ENCODE measurements at places on chromosomes 1 and 21.
A peak's percentile ranks its signal among the peaks of the same experiment; 100 is the strongest.

- DNase-seq: no peak
These were observed 753.1 kb downstream of the NCAM2 start for GRCh38 chr21:21751286-21751685.

DNA sequence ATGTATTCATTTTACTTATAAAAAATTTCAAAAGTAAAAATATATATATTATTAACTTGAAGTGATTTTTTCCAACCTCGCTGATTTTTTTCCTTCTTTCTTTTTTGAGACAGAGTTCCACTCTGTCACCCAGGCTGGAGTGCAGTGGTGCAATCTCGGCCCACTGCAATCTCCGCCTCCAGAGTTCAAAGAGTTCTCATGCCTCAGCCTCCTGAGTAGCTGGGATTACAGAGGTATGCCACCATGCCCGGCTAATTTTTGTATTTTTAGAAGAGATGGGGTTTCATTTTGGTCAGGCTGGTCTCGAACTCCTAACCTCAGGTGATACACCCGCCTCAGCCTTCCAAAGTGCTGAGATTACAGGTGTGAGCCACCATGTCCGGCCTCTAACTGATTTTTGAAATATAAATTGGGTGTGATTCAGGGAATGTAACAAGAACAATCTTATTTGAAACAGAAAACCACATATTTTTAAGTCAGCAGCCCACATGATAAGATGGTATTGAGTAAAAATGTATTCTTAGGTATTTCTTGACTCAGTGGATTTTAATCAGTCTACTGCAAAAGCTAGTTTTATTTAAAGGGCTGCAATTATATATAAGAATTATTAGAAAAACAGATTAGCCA is 30.0 kb downstream of the ZBTB8B start:
- no peak for DNase-seq

DNA sequence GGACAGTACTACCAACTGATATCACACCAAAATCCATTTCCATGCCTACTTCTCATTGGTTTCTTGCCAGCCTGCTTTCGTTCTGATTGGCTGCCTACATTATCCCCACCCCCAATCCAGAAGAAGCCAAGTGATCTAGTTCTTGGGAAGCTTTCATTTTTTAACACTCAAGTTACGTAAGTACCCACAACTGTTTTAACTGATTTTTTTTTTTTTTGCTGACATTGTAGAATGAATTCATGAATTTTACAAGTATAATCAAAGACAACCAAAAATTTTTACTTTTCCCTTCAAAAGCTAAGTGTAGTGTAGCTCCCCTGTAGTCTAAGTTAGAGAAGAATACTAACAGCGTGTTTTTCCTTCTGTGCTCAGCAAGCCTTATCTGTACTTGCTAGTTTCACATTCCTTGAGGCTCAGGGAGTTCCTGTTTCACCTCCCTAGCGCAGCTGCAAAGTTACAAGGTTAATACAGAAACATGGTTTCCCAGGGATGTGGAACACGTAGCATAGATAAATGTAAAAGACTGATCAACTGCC is at the start of gene SLC9C2:
Gene SLC9C2 (minus strand): TSS at position 17 of the 536 bp plus-strand sequence. CDS start 1,296 bp downstream, outside the sequence.
- DNase-seq: peak; percentile 8

DNA sequence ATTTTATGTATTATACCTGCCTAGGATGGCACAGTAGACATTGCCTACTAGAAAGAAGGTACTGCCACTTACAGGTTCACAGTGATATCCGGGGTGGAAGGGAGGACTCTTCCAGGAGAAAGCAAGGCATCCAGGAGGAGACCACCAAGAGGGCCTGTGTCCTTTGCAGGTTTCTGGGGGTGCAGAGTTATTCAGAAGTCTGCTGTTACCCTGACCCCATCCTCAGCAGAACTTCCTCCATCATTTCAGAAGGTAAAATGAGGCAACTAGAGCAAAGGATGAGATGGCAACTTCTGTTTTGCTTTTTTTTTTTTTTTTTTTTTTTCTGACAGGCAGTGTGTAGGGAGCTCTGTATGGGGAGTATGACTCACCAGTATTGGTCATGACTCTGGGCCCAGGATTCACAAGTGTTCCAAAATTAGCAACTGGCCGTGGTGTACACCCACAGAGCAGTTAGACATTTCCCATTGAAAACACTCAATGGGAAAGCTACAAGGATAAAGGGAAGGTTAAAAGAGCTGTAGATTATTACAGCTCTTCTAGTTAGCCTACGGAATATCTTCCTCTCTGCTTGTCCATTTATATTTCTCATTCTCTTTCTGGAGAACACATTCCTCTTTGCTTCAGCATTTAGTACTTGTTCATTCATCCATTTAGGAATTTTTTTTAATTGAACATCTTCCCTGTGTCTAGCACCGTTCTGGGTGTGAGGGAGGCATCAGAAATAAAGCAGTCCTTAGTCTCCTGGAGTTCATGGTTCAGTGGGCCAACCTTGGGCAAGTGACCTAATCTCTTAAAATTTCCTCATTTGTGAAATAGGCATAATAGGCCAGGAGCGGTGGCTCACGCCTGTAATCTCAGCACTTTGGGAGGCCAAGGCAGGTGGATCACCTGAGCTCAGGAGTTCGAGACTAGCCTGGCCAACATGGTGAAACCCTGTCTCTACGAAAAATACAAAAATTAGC is 50.5 kb upstream of the PPP2R5A start:
- DNase-seq: peak; percentile 94

- DNase-seq: no peak
These were observed 12.1 kb downstream of the SAMD11 start for GRCh38 chr1:935751-936231.

DNA sequence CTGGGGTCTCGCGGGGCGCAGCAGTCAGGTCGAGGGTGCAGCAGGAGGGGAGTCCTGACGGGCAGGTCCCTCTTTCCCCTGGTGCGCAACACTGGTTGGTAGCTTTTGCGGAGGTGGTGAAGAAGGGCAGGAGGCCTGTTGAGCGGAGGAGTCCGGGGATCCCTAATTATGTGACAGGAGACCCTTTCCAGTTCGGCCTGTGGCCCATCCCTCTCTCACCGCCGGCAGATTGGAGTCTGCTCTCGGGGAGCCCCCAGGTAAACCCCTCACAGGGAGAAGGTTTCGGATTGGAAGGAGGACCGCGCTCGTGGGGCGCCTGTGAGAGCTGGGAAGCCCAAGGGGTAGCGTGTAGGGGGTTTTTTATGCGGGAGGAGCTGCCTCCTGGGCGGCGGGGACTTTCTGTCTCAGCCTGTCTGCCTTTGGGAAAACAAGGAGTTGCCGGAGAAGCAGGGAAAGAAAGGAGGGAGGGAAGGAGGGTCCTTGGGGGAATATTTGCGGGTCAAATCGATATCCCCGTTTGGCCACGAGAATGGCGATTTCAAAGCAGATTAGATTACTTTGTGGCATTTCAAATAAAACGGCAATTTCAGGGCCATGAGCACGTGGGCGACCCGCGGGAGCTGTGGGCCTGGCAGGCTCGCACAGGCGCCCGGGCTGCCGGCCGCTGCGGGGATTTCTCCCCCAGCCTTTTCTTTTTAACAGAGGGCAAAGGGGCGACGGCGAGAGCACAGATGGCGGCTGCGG is 9.5 kb downstream of the SIM2 start:
- no peak for DNase-seq

DNA sequence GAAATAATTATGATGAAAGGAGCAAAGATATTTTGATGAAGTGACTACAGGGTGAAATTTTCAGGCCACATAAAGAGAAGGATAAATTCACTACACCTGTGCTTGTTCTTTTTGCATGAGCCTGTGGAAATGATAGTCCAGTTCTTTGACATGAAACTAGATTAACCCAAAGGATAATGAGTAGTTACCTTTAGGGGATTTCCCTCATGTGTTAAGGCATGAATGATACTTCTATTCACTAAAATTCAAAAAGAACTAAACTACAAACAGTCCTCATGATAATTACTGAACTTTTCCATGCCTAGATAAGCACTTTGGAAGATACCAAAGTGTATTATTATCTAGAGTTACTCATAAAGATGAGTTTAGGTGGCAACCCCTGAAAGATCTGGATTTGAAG is 244.3 kb downstream of the PTPRC start:
- no peak for DNase-seq

DNA sequence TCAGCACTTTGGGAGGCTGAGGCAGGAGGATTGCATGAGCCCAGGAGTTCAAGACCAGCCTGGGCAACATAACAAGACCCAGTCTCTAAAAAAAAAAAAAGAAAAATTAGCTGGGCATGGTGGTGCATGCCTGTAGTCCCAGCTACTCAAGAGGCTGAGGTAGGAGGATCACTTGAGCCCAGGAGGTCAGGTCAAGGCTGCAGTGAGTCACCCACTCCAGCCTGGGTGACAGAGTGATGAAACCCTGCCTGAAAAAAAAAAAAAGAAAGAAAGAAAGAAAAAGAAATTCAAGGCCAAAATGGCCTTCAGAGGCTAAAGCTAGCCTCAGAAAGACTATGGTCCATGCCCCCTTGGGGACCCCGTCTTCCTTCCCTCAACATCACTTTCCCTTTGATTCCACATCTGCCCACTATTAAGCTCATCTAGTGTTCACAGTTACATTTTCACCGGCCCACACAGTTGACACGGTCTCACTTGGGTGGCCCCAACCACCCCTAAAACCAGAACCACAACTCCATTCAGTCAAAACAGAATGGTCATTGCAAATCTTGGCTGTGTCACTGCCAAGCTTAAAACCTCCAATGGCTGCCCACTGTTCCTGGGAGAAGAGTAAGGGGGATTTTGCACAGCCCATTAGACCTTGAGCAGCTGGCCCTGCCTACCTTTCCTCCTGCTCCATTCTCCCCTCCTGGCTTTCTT is 2.1 kb upstream of the CAPN8 start:
- no peak for DNase-seq

GRCh38 chr1:115879977-115880376 is 39.1 kb upstream of the NHLH2 start:
- no peak for DNase-seq

DNA sequence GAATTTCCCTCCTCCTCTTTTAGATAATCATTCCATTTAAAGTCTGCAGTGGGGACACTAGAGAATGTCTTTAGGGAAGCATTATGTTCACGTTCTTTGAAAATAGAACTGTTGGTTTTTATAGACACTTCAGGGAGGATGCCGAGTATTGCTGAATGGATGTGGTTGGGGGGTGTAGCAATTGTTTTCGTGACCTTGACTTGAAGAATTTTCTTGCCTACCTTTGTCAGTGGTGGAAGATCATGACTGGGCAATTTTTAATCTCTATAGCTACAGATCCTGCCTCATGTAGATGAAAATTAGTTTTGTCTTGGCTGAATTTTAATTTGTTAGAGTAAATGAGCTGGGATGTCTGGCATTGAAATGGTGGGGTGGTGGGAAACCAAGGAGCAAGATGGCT is 3.8 kb downstream of the SMG7 start:
- DNase-seq: no peak

DNA sequence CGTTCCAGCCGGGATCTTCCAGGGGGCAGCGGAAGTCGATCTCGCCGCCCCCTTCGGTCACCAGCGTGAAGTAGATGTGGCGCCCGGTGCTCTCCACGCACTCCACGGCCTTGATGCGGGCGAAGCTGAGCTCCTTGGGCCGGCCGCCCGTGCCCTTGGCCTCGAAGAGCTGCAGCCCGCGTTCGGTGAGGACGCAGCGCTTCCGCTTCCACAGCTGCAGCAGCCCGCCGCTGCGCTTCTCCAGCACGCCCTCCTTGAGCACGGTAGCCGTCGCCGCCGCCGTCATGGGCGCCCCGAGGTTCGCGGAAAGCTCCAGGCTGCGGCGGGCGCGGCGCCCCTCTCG is 516 bp downstream of the PHLDA3 start:
- no peak for DNase-seq

DNA sequence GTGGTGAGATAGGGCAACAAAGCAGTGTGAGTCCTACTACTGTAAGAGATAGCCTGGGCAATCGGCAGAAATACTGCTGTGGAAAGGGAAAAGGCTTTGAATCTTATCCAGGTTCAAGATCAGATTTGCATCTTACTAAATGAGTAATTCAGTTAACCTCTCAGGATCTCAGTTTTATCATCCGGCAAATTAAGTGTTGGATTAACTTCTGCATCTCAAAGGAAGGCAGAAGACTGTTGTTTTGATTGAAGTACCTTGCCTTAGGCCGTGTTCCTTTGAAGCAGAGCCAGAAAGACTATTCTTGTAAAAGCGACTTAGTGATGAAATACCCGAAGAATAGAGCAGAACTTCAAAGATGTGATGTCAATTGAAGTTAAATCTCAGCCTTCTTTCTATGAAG is 612.9 kb upstream of the USP24 start:
- no peak for DNase-seq

DNA sequence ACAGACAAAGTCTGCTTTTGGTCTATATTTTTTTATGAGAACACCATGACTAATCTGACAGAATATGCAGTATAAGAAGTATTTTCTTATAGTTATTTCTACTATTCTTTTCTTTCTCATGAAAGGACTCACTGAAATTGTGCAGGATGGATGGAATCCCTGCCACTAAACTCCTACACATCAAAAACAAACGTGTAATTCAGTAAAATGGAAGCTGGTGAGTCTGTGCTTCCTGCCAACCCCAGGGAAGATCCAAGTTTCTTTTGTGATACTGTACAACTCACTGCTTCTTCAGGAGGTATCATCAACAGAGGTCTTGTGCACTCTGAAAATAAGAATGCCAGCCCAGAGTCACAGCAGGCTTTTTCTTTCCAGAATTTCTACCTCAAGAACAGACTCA is 241.2 kb downstream of the MRPL39 start:
- DNase-seq: no peak

- no peak for DNase-seq
These were observed 28.9 kb downstream of the ITLN2 start for GRCh38 chr1:160925652-160926244.

- peak; percentile 54 for DNase-seq
These were observed 57.7 kb downstream of the DDR2 start for GRCh38 chr1:162689745-162690671.

GRCh38 chr1:209190591-209191261 is 392.8 kb upstream of the CAMK1G start:
- DNase-seq: peak; percentile 35

- DNase-seq: no peak
These were observed 6.2 kb upstream of the TEX35 start for GRCh38 chr1:178506669-178507068.

DNA sequence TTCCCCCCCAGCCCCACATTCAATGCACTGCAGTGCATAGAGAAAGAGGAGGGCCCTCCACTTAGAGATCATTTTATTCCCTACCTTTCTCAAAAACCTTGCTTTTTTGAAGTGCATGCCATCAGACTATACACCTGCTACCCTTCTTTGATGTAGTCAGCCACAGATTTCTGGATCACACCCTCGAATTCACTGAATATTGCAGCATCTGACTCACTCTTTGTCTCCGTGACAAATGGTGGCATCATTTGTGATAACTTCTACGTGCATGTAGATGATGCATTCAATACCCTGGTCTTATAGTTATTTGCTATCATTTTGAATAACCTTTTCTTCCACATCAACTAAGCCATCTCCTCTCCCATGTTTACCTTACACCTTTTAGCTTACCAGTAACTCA is 310.3 kb upstream of the SGIP1 start:
- no peak for DNase-seq

GRCh38 chr1:208172423-208173145 is 71.6 kb downstream of the PLXNA2 start:
- DNase-seq: no peak

DNA sequence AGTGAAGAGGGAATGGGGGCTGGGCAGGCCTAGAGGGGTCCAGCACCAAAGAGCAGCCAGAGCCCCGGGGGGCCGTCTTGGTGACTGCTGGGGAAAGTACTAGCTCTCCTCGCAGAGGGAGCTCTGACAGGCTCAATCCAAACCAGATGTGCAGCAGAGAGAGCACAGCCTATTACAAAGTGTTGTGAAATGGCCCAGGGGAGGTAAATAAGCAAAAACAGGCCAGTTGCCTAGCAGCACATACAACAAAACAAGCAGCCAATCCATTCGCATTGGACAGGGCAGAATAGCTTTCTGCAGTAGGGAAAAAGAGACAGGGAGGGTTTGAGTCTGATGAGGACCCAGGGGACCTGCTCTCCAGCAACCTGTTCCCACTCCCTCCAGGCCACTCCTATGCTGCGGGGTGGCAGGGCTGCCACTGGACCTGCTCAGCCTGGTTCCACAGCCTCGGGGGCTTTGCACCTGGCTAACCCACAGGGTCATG is 239.6 kb upstream of the FGGY start:
- peak; percentile 95 for DNase-seq

Measured in AG20443 (cell line).